ENCODE measurements at places on chromosomes 12 and 14.

DNA sequence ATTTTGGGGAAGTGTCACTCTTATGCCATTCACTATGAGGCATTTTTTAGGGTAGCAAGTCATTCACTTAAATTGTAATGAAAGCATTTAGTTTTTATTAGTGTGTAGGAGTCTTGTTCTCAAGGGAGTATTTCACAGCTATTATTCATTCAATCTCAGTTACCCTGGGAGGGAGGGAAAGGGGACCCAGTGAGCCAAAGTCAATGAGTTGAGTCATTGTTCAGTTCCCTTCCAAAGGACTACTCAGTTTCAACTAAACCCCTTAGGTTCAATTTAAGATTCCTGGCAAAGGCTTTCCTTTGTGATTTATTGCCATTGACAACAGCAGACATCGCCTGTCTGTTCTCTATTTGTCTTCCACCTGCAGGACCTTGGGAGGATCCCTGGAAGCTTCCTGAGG is 29.3 kb upstream of the RASSF8 start:
- DNase-seq, result no peak

DNA sequence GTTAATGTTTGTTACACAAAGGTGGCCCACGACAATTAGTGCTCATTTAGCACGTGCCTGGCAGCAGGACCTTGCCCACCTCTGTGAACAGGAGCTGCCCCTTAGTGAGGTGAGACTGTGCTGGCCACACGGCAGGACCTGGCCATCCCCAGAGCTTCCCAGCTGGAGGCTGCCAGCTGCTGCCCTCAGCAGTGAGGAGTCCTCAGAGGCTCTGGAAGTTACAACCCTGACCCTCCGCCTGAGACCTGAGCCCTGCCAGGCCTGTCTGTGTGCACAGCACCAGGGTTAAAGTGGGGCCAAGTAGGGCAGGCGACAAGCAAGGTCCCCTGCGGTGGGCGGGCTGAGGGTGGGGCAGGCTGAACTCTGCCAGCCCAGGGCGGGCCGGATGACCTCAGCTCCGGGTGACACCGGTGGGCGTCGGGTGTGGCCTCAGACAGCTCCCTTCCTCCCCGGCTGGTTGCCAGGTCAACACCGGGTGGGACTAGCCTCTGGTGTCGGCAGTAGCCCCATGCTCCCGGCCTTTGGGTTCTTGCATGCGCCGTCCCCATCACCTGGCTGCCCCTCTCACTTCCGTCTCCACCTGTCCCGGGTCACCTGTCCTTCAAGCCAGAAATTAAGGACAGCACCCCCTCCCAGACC is 9.2 kb upstream of the LBHD2 start:
- no peak for DNase-seq

GRCh38 chr14:42110167-42110566 is 503.5 kb downstream of the LRFN5 start:
- no peak for DNase-seq

GRCh38 chr12:54215989-54216796 is 27.4 kb upstream of the SMUG1 start:
- DNase-seq, result peak; percentile 71

DNA sequence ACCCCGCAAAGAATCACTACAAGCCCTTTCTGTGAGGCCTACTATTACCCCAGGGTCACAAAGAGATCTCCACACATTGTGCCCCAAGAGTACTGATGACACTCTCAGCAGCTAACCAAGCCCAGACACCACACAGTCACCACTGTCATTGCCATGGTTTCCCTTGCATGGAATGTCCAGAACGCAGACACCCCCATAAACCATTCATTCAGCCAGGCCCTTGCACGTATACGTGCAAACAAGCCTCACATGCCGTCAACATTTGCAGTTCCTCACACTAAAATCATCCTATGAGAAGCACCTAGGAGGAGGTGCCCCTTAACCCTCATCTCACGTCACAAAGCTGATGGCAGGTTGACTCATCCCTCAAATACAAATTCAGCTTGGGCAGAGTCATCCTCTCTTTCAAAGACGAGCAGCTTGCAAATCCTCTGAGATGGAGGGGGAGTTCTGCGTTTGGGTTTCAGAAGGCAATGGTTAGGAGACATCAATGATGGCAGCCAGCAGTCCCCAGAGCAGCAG is 17.1 kb upstream of the KRT77 start:
- no peak for DNase-seq

DNA sequence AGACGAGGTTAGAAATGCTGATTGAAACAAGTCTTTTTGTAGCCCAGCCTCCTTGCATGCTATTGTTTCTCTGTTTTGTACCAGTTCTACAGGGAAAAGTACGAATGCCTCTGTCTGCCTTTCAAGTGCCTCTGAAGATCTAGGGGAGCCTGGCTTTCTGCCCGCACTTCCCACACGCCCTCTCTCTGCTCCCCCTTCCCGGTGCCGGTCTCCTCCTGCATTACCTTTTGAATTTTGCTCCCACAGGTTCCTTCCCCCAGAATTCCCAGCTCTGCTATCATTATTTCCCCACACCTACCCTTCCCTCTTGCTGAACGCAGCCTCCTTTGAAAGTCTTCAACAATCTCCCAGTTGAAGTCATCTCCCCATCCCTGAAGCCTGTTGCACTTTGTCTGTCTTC is 689.7 kb downstream of the BCL11B start:
- DNase-seq, result no peak

DNA sequence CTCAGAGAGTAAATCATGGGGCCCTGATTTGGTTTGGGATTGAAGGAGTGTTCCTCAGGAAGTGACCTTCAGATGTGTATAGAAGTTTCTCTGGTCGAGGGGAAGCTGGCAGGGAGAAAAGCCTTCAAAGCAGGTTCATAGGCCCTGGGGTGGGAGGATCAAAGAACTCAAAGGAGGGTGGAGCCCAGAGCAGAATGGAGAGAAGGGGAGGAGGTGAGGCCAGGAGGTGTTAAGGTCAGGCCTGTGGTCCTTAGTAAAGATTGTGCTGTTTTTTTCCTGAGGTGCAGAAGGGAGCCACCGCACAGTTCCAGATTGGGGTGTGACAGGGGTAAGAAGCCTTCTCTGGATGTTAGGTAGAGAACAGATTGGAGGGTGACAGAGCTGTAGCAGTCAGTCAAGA is 9.7 kb upstream of the CFAP251 start:
- no peak for DNase-seq
